ENCODE measurements at places on chromosomes 7 and 10.

GRCh38 chr10:49089152-49089551, 26.2 kb downstream of the VSTM4 start:
- DNase-seq: no peak

GRCh38 chr7:29370531-29371314, 176.1 kb downstream of the CHN2 start:
- DNase-seq: no peak

DNA sequence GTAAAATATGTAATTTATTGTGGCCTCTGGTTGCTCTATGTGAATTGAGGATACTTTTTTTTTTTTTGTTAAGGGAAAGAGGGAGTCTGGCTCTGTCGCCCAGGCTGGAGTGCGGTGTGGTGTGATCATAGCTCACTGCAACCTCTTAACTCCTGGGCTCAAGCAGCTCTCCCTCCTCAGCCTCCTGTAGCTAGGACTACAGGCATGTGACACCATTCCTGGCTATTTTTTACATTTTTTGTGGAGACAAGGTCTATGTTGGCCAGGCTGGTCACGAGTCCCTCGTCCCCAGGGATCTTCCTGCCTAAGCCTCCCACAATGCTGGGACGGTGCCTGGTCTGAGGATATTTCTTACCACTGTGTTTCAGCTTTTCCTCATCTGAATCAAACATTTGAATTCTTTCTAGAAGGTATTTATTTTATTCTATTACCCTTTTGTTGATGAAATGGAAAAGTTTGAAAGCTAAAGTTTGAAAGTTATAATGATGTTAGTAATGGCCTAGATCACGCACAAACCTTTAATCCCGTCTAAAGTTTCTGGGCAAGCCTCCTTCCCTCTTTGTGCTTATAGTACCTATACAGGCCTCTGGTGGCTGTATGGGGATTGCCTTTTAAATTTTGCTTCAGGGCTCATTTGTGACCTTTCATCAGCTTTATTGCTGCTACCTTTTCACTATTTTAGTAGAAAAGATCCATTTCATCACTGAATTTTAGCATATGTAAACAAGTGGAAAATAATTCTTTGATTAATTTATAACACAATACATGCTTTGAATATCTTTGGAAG, 2.0 kb downstream of the IFRD1 start:
- DNase-seq: no peak

GRCh38 chr7:127738859-127739258, 86.9 kb downstream of the SND1 start:
- no peak for DNase-seq

Measured in CD4-positive, alpha-beta T cell treated with Interleukin-15 for 1 hour (primary cell).